ENCODE measurements at places on chromosomes 6 and 20.
A peak's percentile ranks its signal among the peaks of the same experiment; 100 is the strongest.

DNA sequence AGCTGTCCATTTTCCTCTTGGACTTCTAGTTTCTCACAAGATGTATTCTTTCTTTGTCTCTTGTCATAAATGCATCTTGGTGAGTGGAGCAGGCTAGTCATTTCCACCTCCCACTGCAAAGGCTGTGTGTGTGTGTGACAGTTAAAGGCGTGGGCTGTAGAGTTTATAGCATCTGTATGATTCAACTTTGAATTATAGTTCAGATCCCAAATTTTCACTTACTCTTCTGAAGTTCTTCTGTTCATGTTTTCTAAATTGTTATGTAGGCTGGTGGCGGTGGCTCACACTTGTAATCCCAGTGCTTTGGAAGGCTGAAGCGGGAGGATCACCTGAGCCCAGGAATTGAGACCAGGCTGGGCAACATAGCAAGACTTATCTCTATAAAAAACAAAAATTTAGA is 44.7 kb upstream of the GRIK2 start:
- no peak for DNase-seq

- no peak for DNase-seq
Observed at GRCh38 chr20:53845980-53846379, 224.4 kb downstream of the BCAS1 start.

GRCh38 chr6:25278261-25278913 is 787 bp upstream of the CARMIL1 start:
- no peak for DNase-seq

DNA sequence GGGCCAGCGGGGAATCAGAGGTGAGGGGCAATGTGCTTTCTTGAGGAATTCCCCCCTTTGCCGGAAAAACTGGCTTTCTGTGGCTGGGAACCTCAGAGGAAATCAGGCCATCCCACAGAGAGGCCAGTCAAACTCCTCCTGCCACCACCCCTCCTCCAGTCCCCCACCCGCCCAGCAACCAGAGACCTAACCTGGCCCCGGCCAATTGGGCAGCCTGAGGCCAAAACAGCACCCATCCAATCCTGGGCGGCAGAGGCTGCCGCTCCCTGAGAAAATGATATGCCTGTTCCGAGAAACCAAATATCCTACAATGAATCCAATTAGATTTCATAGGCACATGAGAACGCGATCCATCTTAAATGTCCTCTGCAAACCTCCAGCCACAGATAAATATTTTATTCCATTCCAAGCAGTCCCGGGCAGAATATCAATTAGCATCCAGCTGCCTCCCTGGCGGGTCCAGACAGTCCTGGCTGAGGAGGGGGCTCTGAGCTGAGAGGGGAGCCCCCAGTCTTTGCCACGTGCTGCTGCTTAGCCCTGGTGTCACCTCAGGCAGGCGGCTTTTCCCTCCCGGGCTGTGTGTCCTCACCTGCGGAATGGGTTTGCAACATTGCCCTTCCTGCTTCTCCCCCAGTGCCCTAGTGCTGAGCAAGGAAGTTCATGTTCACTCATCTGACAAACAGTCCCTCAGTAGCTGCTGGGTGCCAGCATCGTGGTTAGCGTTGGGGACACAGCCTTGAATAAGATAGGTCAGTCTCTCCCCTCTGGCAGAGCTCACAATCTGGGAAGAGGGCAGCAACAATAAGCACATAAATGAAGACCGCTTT is 95.0 kb downstream of the DLGAP4 start:
- no peak for DNase-seq

- no peak for DNase-seq
Observed at GRCh38 chr6:56663344-56663743, 20.7 kb upstream of the DST start.

GRCh38 chr6:116158641-116159040 is 32.7 kb upstream of the COL10A1 start:
- no peak for DNase-seq

- no peak for DNase-seq
Observed at GRCh38 chr20:9480066-9480465, 34.3 kb upstream of the LAMP5 start.

DNA sequence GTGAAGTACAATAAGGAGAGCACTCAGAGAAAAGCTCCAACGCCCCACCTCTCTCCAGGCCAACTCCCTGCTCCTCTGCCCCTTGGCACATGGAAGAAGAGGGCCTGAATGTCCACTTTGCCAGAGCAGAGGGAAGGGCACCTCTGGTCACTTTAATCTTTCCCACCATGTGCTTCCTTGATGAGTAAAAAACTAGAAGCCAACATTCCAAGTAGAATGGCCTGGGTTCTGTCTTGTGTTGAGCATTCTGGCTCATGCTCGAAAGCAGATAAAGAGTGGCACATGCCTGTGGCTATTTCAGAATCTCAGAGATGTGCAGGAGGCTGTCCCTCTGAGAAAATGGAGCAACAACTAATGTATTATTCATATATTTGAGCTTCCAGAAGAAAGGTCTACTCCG is 177.4 kb upstream of the PLN start:
- no peak for DNase-seq

GRCh38 chr20:38304845-38305447 is 990 bp downstream of the BPI start:
- DNase-seq: peak; percentile 7

DNA sequence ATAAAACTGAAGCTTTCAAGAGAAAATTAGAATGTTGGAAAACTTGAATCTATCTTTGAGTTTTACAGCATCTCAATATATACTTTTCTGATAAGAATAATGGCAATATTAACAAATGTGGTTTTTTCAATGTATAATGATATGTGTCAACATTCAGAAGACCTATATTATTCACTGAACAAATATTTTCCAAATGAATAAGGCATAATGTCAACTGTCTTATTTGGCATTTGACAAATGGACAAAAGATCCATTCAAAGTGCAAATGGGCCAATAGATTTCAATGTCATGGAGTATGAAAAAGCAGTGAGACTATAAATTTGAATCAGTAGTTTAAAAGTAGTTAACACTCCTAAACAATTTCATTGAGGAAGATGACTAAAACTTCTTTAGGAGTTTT is 20.9 kb downstream of the LMBRD1 start:
- DNase-seq: no peak

DNA sequence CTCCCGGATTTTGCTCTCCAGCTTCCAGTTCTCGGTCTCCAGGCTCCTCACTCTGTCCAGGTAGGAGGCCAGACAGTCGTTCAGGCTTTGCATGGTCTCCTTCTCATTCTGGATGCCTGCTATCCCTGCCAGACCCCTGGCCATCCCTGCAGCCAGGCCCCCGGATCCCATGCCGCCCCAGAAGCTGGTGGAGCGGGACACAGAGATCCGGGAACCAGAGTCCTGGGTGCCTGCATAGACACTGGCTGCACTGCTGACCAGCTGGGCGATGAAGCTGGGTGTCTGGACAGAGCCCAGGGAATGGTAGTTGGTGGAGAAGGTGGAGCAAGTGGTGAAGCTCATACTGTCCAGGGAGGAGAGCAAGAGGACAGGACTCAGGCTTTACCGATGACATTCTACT is 2.9 kb upstream of the CALHM6 start:
- DNase-seq: no peak
